HS-27A (cell line): ENCODE measurements at places on chromosomes 5 and 9.
A peak's percentile ranks its signal among the peaks of the same experiment; 100 is the strongest.

GRCh38 chr5:150075806-150076205 is 10.5 kb downstream of the CSF1R start:
- no peak for DNase-seq

DNA sequence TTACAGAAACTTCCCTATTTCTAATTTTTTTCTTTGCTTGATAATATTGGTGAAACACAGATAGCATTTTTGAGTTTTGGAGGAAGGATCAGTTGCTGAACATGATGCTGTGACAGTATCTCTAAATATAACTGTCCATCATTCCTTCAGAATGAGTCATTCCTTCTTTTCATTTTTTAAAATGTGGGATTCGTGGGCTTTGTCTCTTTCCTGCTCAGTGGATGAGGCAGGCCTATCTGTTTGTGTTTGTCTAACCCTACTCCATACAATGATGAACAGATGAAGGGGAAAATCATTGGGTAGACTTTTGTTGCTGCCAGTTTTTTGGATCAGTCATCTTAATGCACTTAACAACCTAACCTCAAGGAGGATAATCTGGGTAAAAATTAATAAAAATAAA is 15.7 kb upstream of the OR13C8 start:
- no peak for DNase-seq

DNA sequence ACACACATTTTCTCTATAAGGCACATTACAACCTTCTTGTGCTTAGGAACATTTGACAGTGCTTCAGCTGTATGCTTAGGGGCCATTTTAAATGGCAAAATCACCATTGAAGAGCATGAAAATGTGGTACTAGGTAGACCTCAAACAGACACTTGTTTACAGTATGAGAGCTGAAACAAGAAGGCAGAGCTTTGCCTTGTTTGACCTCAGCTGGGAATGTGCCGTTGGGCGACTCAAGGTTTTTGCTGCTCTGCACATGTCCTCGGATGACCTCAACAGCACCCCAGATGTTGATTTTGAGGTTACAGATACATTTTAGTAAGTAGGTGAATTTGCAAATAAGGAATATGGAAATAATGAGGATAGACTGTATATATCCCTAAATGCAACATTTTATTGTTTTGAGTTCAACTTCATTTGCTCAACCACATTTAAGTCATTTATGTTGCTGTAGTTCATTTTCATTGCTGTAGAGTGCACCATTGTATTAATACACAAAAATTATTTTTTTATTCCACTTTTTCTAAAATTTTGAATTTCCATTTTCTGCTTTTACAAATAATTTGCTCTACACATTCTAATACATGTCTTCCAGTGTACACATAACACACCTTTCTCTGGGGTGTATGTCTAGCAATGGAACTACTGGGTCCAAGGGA is 206.8 kb downstream of the NR3C1 start:
- DNase-seq, result no peak

DNA sequence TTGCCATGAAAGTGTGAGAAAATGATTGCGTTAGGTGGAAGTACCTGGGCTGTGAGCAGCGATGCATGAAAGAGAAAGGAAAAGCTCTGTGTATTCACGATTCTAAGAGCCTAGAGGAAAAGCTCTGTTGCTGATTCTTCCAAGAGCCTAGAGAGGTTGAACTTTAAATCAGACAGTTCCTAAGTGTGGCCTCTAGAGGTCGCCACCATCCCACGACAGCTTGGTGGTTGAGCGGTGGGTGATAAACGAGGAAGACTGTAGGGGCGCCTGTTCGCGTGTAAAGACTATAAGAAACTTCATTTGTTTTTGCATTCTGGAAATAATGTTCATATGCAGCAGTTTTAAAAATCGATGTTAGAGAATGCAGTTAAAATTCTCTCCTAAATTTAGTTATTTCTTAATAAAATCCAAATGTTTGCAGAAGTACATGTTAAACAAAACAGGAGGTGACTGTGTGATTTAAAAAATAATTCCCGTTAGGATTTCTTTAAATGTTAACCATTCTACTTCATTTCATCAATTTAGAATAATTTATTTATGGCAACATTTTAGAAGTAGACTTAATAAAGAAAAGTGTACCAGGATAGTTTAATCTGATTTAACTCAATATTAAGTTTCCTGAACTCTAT is 107.7 kb downstream of the TENT4A start:
- no peak for DNase-seq

DNA sequence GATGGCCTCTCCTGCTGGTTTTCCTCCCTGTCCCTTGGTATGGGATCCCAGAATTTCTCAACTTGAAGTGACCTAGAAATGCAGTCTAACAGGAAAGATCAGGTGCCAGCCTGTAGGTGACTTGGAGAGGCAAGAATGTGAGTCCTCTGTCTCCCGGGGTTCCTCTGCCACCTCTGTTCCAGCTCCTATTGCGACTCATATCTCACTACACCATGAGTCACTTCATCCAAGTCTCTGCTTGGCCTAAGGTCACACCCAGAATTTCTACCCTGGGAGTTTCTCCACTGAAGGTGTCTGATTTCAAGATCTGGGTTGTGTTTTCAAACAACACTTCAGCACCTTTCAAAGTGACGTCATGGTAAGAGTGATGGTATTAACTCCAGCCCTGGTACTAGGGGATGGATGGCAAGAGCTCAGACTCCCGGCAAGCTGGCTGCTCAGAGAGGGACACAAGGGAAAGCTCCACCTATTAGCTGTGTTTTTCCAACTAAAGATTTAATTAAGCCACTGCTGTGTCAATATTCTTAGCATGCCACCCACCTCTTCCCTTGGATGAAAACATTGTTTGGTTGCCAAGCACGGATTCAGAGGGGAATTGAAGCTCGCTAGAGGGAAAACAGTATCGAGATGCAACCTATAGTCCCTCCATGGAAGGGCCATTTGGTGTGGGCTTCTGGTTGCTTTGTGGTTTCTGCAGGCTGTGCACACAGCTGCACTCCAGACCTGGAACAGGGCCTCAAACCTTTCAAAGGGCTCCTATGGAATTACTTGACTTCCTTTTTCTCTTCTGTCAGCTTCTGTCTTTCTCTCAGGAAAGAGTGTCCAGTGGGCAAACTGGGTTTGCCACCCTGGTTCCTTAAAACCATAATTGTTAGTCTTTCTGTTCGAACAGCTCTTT is 205.7 kb downstream of the GAS1 start:
- peak; percentile 63 for DNase-seq

GRCh38 chr9:114314881-114315722 is 7.8 kb upstream of the ORM1 start:
- DNase-seq, result no peak

GRCh38 chr5:82338771-82339373 is 60.7 kb upstream of the RPS23 start:
- DNase-seq, result no peak

GRCh38 chr5:56108246-56108645 is 113.5 kb upstream of the IL6ST start:
- no peak for DNase-seq

DNA sequence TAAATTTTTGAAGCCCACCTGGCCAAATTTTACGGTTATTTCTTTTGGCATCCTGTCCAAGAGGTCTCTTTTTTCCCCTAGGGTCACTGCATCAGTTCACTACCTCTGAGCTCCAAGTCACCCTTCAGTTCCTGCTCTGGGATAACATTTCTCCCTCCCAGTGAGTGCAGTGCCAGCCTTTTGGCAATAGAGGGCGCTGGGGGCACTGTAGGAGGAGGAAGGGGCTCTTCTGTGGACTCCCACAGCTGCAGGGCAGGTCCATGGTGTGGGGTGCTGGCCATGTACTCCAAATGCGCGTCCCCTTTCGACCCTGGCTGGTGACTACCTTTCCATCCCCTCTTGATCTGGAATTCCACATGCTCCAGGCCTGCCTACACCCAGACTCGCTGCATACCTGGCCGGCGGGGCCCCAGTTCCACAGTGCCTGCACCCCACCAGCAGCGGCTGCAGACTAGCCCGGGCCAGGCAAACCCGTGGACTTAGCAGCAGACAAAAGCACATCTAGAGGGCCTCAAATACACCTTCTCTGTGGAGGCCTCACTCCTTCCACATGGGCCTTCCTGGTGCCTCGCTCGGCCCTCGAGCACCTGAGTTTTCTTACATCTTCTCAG is 20.3 kb upstream of the NINJ1 start:
- DNase-seq, result no peak

DNA sequence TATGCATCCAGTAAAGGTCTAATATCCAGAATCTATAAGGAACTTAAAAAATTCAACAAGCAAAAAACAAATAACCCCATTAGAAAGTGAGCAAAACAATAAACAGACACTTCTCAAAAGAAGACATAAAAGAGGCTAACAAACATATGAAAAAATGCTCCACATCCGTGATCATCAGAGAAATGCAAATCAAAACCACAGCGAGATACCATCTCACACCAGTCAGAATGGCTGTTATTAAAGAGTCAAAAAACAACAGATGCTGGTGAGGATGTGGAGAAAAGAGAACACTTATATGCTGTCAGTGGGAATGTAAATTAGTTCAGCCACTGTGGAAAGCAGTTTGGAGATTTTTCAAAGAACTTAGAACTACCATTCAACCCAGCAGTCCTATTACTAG is 86.1 kb downstream of the WWC1 start:
- DNase-seq, result no peak

GRCh38 chr5:180799902-180800801 is 2.5 kb downstream of the MGAT1 start:
- DNase-seq, result peak; percentile 45

GRCh38 chr5:172102218-172102870 is 85.7 kb downstream of the STK10 start:
- DNase-seq, result no peak

DNA sequence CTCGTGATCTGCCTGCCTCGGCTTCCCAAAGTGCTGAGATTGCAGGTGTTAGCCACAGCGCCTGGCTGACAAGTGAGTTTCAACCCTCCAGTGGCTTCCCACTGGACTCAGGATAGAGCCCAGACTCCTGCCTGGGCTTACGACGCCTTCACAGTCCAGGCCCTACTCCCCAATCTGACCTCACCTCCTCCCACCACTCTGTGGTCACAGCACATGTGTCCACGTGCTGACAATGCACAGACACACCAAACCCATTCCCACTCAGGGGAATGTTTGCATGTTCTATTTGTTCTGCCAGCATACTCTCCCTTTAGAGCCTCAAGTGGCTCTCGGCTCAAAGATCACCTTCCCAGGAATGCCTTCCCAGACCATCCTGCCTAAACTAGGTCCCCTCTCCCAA is 31.1 kb upstream of the TRIM14 start:
- no peak for DNase-seq

- DNase-seq, result no peak
Measured at GRCh38 chr5:6143523-6143922, 234.8 kb downstream of the MED10 start.

DNA sequence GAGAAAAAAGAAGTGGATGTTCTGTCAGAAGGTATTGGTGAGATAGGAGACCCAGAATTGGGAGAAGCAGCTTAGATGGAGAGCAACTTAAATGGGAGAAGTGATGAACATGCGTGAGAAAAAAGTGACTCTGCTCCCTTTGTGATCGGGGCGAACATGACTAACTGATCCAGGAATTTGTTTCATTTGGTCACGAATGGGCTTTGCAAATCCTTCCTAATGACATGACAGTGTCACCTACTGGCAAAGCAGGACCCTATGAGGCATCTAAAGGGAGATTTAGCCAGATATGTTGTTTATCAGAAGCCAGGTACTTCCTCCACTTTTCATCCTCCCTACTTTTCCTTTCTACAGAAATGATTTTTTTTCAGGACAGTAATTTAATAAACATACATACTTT is 787.4 kb upstream of the RGMB start:
- DNase-seq, result peak; percentile 36

DNA sequence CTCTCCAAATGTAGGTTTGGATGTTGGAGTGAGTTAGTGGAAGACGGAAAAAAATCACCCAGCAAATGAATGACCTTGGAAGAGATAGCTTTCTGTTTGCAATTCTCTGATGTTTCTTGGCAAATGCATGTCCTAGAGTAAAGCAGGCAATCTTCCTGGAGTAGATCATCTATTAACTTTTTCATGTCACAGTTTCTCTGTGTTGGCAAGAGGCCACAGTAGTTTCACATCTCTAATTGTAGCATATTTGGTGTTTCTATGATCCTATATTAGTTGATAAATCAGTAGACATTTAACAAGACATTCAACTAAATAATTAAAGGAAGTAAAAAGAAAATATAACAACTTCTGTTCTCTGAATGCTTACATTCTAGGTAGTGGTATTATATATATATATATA is 138.2 kb upstream of the MINAR2 start:
- DNase-seq, result no peak

DNA sequence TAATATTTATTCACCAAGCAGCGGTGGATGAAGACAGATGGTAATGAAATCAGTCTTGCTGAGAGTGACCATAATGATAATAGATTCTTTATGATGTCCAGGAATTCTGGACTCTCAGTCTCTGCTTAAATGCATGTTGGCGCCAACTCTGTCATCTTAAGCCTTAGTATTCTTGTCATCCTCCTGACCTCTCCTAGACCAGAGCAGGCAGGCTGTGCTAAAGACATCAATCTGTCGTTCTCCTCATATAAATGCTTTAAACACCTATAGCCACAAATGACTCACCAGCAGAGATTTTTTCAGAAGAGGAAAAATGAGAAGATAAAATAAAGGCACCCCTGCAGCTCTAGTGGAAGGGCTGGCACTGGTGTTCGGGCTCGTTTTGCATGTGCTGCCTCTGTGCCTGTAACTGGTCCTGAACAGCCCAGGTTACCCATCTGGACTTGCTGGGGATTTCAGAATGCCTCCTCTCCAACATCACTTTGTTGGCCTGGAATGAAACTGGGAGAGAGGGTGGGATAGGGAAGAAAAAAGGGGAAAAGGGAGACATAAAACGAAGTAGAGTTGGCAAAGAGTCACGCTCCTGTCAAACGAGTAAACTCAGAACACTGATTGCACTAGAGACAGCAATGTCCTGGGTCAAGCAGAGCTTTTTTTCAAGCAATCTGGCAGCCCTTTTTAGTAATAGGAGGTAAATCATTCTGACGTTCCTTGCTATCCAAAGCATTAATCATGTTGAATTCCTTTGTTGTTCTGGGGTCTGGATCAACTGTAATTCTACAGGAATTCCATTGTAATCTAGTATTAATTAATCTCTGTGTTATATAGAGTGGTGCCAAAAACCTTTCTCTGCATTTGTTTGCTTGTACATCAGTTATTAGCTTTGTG is 195.5 kb upstream of the CLINT1 start:
- no peak for DNase-seq

GRCh38 chr5:136420168-136420898 is 55.0 kb upstream of the TRPC7 start:
- no peak for DNase-seq

DNA sequence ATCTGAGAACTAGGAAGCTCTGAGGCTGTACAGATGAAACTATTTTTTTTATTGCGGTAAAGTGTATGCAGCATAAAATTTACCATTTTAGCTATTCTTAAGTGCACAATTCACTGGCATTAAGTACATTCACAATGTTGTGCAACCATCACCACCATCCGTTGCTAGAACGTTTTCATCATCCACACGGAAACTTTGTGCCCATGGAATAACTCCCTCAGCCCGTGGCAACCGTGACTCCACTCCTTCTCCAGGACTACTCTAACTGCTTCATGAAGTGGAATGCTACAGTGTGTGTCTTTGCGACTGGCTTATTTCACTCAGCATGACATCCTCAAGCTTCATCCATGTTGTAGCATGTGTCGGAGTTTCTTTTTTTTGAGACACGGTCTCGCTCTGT is 57.1 kb downstream of the COL23A1 start:
- DNase-seq, result no peak

- no peak for DNase-seq
Measured at GRCh38 chr5:165188556-165189175, 1683.2 kb downstream of the MAT2B start.
